ENCODE measurements at places on chromosomes 5 and 9.

DNA sequence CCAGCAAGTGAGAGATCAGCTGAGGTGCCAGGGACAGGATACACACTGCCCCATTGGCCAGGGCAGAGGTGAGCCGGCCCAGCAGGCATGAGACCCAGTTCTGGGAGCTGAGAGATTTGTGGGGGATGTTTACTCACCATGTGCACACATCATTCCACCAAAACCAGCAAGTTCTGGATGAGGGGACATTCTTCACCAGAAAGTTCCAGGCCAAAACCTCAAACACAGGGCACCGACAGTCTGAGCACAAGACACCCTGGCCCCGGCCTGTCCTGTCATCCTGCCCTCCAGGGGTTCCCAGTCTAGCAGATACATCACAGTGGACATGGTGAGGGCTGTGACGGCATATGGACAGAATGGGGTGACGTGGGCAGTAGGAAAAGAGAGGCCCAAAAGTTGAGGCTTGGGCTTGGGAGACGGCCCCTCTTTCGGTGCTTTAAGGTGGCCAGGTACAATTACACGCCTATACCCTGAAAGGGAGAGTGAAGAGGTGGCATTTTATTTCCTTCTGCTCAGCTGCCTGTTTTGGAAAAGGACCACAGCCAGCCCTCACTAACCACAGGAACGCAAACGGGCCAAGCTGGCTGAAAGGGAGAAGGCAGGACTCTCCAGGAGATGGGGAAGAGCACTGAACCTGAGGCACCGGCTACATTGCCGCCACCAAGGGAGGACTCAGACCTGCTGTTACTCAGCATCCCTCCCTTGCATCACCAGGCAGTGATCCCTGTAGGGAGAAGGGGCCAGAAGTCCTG is 64.0 kb downstream of the SHB start:
- DNase-seq, result no peak

DNA sequence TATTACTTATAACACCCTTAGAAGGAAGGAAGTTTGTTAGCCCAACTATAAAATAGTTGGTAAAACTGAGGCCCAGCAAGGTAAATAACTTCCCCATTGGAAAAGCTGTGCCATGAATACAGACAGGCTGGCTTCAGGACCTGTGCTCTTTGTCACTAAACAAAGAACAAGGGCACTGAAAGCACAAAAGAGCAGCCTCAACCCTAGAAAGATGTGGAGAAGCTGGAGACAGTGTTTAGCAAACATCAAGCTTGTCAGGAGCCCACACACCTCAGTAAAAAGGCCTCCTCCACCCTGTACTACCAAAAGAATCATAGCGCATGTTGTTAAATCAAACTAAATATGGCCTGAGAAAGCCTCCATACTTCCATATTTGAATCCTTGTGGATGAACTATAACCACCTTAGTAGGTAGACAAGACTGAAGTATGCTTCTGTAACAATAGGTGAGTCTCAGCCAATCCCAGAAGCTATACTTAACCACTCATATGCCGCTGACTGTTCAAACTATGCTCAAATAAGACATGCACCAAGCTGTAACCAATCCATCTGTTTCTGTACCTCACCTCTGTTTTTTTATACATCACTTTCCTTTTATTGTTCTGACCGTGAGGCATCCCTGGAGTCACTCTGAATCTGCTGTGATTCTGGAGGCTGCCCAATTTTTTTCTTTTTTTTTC is 18.4 kb upstream of the SCGB3A2 start:
- DNase-seq, result no peak

GRCh38 chr9:1337169-1337568 is 287.0 kb downstream of the DMRT2 start:
- DNase-seq, result no peak

- DNase-seq, result no peak
These were observed 56.4 kb upstream of the MYO10 start for GRCh38 chr5:16992444-16992843.

GRCh38 chr5:148268566-148268965 is at the start of gene SPINK13:
Gene SPINK13 (plus strand): TSS chr5:148268794. CDS start chr5:148270073, 1,279 bp downstream.
- DNase-seq, result peak; percentile 63

DNA sequence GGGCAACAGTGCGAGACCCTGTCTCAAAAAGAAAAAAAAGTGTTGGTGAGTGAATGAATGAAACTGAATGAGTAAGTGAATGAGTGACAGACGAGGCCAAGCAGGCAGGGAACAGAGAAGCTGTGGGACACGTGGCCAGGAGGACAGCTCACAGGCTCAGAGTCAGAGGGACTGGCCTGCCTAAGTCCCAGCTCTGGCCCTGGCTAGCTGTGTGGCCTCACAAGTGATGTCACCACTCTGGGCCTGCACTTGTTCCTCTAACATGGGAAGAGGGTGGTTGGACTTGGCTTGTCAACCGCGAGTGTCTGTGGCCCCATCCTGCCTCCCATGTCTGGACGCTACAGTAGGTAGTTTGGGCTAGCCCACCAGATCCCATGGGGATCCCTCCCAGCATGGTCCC is 4.7 kb upstream of the PLPP7 start:
- no peak for DNase-seq

DNA sequence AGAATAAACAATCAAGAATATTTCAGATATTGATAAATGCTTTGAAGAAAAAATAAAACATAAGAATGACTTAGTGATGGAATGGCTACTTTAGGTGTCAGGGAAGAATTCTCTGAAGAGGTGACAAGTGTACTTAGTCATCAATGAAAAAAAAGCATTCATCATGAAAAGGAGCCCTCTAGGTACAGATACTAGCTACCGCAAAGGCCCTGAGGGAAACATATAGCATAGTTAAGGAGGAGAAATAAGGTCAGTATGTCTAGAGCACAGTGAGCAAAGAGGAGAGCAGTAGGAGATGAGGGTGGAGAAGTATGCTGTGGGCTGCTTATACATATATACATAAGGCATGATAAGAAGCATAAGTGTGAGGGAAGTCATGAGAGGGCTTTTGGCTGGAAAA is 41.8 kb downstream of the CSF2 start:
- DNase-seq, result no peak

- DNase-seq, result no peak
These were observed 55.9 kb downstream of the IRF1 start for GRCh38 chr5:132434416-132435286.

GRCh38 chr5:177507165-177507564 is 2.5 kb downstream of the DOK3 start:
- DNase-seq, result no peak

DNA sequence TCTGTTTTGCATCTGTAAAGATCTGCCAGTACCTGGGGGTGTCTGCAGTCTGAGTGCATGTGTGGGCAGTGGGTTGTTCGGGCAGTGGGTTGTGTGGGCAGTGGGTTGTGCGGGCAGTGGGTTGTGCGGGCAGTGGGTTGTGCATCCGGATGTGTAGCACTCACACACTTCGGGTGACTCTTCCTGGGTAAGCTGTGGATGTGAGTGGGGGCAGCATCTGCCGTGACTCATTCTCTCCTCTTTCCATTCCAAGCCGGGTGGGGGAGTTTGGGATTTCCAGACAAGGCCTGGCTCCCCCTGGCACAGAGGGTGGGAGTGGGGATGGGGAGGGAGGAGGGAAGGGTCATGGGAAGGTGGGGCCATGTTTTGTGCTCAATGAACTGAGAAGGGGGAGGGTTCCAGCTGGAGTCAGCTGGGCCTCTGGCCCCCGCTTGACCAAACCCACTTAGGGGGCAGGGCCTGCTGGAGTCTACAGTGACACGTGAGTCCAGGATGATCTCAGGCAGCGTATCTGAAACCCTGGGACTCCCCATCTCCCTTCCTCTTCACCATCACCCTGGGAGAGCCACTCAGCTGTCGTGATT is 8.3 kb downstream of the CRB2 start:
- DNase-seq, result peak; percentile 40

DNA sequence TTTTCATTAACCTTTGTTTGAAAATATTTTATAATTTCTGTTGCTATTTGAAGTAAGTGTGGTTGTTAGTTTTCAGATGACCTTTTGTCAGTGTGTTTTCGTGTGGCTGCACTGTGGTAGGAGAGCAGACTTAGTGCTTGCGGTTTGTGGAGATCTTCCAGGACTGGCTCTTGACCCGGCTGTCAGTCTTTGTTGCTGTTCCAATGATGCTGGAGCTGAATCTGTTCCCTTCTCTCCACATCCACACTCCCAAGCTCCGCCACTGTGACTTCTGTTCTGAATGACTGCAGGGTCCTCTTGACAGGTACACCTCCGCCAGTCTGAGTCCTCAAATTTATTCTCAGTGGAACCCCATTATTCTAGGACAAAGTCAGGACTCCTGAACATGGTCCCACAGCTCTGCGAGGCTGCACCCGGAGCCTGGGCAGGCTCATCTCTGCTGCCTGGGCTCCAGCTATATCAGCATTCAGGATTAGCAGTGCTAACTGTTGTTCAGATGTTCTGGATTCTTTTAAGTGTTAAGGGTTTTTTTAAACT is 126.0 kb downstream of the WNK2 start:
- DNase-seq, result no peak

DNA sequence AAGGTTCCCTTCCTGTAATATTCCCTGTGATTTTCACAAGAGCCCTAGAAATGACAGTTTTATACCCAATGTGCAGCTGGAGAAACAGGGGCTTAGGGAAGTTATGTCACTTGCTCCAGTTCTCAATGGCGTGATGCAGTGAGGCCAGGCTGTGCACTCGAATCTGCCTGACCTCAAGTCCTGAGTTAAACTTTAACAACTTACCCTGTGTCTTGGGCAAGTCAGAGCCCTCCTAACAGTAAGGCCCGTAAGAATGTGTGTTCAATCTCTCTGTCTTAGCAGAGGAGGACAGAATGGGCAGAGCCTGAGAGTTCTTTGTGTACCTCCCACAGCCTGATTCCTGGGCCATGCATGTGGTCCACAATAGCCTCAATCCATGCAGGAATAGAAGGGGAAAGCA is 181.1 kb downstream of the TRIM32 start:
- peak; percentile 80 for DNase-seq
